ENCODE measurements at places on chromosomes 7 and 10.
A peak's percentile ranks its signal among the peaks of the same experiment; 100 is the strongest.

GRCh38 chr10:49709934-49710333, 30.5 kb downstream of the C10orf53 start:
- no peak for DNase-seq

GRCh38 chr7:153398370-153398769, 638.8 kb downstream of the ACTR3B start:
- no peak for DNase-seq

- DNase-seq = no peak
Observed at GRCh38 chr7:131501422-131501821, 55.0 kb downstream of the PODXL start.

- DNase-seq = no peak
Observed at GRCh38 chr7:131932271-131932670, 375.8 kb upstream of the PODXL start.

GRCh38 chr10:70090951-70091350, 38.3 kb downstream of the MACROH2A2 start:
- no peak for DNase-seq

GRCh38 chr10:25206693-25207414, 32.1 kb downstream of the GPR158 start:
- no peak for DNase-seq

GRCh38 chr10:43048301-43049051, 28.4 kb upstream of the RET start:
- DNase-seq = no peak

DNA sequence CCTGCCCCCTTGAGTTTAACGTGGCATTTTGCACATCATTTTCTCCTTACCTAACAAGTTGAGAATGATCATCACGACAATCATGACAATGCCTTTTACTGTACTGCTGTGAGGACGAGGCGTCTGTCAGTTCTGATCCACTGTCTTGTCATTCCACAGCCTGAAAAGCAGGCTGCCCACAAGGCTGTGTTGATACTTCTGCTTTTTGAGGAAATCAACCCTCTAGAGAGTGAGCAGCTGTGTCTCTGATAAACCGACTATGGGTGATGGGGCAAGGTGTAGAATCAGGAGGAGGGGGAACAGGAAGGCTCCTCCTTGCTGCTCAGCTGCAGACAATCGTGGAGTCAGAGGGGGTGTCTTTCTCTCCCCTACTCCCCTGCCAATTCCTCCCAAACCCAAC, 30.6 kb upstream of the C10orf120 start:
- no peak for DNase-seq

DNA sequence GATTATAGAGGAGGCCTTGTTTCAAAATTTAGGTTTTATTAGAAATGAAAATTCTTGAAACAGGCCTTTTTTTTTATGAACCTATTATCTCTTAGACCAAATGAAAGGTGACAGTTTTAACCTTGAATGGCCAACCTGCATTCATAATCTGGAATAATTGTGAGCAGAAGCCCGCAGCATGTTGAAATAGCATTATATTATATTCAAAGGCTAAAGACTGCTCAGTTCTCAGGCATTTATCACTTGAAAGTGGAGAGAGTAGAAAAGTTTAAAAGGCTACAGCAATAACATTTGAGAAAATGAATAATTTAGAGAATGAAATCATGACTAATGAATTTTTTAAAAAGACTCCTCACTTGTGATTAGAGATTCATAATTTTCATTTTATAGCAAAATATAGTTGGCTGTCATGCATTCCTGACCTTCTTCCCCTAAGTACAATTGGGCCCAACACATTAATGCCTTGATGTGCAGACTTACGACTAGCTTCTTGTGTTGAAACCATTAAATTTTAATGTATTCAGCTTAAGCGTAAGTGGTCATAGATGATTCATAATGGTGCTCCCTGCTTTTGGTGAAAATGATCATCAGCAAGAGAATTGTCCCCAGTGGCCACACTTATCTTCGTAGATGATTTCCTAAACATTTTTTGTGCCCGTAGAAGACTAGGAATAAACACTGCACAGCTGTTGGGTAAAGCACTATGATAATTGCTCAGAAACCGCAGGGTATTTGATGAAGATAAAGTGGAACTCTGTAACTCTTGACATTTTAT, 346.6 kb upstream of the BMPER start:
- DNase-seq = no peak

GRCh38 chr10:74282848-74283210, 131.8 kb downstream of the ADK start:
- DNase-seq = no peak

GRCh38 chr10:59303018-59303417, 59.3 kb downstream of the FAM13C start:
- DNase-seq = no peak

DNA sequence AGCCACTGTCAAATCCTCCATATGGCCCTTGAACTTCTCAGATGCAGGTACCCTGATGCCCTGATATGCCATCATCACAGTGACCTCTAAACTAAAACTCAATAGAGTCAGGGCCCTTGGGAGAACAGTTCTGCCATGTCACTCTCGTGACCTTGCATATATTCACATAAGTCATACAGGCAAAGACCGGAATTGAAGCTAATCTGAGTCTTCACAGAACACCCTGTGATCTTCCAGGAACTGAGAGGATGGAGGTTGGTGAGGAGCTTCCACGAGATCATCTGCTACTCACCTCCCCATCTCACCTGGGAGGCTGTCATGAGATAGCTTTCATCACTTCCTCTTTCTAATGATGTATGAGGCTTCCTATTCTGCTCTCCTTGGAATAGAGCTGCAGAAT, 228.7 kb upstream of the CCDC6 start:
- DNase-seq = peak; percentile 48

- no peak for DNase-seq
Observed at GRCh38 chr7:111842491-111842890, 280.2 kb upstream of the IMMP2L start.

DNA sequence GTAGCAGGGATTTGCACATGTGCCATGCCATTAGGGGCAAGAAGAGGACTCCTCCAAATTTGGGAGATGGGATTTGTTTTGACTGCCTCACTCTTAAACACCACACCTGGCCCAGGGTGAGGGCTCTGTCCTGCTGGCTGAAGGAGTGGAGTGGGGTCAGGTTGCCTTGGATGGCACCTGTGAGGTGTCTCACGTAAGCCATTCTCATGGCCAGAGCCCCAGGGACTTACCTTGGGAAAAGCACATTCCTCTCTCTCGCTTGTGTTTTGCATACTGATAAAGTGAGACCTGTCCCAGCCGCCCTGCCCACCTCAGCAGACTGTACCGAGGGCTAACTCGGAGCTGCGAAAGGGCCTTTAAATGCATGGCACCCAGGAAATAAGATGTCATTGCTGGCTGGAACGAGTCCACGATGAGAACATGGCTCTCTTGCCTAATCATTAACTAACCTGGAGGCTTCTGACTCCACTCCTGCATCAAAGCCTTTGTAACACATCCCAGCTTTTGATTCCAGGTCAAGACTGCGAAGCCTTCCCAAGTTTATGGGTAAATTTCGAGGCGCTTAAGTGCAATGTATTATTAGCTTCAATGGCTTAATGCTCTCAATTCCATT, 184.0 kb upstream of the RNF32 start:
- no peak for DNase-seq

GRCh38 chr10:114017271-114017670, 26.4 kb upstream of the ADRB1 start:
- no peak for DNase-seq

GRCh38 chr7:24834128-24834798, 77.0 kb upstream of the GSDME start:
- DNase-seq = no peak

DNA sequence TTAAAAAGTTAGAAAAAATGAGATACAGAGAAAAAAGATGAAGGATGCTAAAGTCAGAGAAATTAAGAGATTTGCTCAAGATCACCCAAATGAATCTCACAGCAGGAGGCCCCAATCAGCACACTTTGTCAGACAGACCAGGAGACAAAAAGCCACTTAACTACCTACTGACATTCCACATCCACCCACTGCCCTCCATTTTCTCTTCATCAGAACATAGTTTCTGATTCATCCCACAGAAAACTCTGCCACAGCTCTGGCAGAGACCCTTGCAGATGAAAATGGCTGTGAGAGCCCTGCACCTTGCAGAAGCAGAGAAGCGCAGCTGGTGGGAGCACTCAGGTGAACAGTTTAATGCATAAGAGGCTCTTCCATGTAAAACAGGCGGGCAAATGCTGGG, 26.6 kb downstream of the DGKI start:
- no peak for DNase-seq

DNA sequence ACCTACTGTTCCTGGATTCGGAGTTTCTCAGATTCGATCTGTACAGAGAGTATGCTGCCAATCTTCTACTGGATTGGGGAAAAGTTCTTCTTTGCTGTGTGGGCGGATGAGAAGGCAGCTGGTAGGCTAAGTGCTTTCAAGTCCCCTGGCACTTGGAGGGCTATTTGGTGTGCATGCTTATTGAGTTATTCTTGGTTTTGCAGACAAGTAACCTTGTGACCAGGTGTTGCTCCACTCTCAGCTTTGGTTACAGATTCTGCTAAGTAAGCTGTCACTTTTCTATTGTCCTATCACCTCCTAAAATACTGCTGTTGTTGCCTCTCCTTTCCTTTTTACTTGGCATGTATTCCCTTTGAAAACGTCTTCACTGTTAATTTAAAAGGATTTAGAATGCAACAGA, 1375.1 kb upstream of the LRRTM3 start:
- DNase-seq = no peak
